ENCODE measurements at places on chromosomes 11 and 22.

- peak; percentile 61 for DNase-seq
These were observed 10.6 kb downstream of the RPL3 start for GRCh38 chr22:39308614-39309363.

GRCh38 chr11:47469361-47470179 is 20.6 kb upstream of the RAPSN start:
- DNase-seq: no peak

DNA sequence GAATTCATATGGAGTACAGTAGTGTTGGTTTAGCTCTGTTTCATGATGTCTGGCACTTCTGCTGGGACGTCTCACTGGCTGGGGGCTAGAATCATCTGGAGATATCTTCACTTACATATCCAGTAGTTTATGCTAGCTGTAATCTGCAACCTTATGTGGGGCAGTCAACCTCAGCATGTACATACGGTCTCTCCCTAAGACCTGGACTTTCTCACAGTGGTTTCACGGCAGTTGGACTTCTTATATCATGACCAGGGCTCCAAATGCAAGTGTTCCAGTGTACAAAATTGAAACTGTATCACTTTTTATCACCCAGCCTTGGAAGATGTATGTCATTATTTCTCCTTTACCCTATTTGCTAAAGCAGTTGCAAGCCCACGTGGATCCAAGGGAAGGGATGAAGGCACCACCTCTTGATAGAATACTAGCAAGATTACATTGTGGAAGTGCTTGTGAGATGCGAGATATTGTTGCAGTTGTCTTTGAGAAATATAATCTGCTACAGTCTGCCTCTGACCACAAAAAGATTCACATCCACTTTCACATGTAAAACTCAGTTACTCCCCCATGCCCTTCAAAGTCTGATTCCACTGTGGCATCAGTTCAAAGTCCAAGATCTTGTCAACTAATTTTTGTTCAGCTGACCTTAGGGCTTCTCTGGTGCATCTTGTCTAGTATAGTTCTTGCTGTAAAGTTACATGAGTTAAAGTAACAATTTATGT is 316.6 kb upstream of the NCAM1 start:
- DNase-seq: no peak

DNA sequence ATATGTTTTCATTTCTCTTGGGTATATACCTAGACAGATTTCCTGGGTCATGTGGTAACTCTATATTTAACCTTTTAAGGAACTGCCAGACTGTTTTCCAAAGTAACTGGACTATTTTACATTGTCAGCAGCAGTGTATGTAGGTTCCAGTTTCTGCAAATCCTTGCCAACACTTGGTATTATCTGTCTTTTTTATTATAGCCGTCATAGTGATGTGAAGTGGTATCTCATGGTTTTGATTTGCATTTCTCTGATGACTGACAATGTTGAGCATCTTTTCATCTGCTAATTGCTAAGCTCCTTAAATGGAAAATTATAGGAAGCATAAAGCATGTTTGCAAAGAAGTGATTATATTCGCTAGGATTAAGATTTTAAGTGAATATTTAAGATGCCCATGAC is 13.9 kb downstream of the NNMT start:
- no peak for DNase-seq

- no peak for DNase-seq
These were observed 23.1 kb downstream of the PIH1D2 start for GRCh38 chr11:112050721-112051120.

DNA sequence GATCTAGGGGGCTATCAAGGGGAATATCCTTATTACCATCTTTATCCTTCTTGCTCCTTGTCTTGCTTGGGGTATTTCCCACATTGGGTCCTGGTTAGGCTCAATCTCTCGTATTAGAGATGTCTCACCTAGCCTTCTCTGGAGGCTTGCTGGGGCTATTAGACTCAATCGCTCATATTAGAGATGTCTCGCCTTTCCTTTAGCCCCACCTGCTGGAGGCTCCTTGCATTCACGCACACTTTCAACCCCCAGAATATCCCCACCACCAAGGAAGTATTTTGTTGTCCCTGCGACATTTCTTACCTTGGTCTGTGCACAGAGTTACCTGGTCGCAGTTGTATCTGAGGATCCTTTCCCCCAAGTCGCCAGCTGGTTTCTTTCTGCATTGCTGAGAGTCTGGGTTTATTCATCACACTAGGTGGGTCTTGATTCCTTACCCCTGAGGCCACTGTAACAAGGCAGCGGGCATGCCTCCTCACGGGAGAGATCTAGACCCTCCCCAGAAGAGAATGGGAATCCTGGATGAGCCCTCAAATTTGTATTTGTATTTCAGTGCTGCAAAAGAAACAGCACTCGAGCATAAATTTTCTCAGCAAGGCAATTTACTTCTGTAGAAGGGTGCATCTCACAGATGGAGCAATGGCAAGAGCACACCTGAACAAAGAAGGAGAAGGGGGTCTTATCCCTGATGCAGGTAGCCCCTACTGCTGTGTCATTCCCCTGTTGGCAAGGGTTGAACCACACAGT is 15.9 kb upstream of the HYLS1 start:
- peak; percentile 28 for DNase-seq

GRCh38 chr11:44083433-44083832 is 12.0 kb upstream of the EXT2 start:
- DNase-seq: no peak

DNA sequence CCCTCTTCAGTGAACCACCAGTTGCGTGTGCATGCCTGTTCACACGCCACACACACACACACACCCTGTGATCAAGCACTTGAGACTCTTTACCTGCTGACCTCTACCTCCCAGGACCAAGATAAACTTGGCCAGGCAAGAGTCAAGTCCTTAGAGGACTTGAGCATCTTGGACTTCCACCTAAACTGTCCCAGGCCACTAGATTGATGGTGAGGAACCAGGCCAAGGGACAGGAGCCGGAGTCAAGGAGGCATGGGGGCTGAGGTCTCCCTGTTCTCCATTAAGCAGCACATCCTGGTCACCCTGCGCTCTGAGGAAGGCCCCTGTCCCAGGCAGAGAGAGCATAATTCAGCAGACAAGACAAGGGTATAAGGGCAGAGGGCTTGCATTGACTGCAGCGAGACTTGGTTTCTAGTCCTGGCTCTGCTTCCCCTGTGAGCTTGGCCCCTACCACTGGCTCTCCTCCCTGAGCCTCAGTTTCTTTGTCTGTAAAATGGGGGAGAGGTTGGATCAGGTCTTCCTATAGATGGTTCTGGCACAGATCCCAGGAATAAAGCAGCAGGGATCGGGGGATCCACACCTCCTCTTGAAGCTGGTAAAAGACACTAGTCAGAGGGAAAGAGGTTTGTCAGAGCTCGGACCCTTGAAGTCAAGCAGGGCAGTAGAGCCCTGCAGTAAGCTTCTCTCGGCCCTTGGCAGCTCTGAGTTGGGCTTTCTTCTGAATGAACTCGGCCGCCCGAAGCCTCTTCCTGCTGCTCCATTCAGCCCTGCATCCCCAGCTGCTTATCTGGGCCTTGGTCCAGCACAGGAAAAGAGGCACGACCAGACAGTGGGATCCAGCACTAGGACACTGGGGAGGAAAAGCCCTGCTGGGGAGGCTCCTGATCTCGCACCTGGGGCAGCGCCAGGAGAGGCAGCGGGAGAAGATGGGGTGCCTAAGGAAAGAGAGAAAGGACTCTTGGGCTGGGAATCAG is 2.0 kb downstream of the CREB3L1 start:
- DNase-seq: no peak

DNA sequence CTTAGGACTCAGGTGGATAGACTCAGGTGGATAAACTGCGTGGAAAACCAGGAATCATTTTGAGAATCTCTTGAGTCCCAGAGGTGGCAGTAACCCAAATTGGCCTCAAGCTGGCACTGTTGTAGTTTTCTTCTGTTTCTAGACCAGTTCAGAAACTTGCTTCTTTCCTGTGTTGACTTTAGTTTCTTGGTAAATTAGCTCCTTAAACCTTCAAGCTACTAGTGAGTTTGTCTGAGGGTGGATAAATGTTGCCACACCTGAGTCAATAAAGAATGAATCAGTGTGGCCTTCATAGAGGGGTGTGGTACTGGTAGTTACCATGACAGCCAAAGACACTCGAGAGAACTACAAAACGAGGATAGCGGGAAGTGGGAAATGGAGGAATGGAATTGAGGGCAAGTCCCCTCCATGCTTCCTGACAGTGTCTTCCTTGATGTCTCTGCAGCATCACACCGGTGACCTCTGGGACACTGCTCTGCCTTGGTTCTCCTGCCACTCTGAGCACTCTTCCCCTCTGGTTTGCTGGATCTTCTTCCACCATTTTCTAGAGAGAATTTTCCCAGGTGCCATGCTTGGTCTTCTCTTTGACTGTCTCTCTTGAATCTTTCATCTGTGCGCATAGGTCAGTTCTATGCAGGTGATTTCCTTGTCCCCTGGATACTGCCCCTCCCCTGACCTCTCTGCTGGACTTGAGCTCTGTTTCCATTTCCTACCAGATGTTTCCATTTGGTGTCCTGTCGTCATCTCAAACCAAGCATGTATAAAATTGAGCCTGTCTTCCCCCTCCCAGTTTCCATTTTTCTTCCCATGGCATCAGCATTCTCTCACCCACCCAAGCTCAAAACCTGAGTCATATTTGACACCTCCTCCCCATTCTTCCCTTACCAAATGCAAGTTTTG is 7.2 kb downstream of the POLD4 start:
- DNase-seq: no peak

DNA sequence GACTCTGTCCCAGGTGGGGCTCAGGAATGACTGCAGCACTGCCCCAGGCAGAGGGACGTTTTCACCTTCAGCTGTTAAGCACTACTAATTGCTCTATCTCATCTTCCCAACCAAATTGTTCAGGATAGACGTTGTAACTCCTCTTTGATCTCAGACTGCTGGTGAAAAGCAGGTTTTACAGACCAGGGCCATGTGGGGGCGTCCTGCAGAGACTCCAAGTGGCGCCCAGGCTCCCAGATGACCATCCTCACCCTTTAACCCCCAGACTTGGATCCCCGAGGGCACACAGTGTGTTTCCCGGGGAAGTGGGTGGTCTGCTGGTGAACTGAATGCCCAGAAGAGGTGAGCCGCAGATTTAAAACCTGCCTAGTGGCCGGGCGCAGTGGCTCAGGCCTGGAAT is 23.9 kb downstream of the FADD start:
- no peak for DNase-seq

GRCh38 chr22:38966942-38967341 is 9.5 kb downstream of the APOBEC3A start:
- no peak for DNase-seq

GRCh38 chr11:24697522-24698111 is 200.8 kb downstream of the LUZP2 start:
- DNase-seq: no peak

DNA sequence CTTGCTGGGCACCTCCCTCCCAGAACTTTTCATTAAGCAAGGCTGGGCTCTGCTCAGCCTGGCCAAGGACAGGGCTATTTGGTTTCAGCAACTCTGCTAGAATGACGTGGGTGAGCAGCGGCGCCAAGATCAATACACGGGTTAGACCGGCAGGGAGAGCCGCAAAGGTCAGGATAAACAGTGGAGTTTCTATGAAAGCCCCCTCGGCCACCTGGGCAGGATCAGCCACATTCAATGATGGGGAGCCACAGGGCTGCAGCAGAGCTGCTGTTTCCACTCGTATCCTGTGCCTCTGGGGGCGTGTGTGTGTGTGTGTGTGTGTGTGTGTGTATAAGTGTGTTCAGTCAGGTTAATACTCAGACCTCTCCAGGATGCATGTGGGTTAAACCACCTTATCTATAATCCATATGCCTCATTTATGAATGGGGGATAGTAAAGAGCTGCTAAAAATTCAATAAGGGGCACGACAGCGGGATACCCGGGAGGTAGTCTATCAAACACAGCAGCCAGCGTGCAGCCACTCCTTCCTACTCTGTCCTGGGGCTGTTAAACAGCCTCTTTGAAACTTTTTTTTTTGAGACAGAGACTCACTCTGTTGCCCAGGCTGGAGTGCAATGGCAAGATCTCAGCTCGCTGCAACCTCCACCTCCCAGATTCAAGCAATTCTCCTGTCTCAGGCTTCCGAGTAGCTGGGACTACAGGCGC is 34.8 kb downstream of the MYH9 start:
- peak; percentile 61 for DNase-seq

DNA sequence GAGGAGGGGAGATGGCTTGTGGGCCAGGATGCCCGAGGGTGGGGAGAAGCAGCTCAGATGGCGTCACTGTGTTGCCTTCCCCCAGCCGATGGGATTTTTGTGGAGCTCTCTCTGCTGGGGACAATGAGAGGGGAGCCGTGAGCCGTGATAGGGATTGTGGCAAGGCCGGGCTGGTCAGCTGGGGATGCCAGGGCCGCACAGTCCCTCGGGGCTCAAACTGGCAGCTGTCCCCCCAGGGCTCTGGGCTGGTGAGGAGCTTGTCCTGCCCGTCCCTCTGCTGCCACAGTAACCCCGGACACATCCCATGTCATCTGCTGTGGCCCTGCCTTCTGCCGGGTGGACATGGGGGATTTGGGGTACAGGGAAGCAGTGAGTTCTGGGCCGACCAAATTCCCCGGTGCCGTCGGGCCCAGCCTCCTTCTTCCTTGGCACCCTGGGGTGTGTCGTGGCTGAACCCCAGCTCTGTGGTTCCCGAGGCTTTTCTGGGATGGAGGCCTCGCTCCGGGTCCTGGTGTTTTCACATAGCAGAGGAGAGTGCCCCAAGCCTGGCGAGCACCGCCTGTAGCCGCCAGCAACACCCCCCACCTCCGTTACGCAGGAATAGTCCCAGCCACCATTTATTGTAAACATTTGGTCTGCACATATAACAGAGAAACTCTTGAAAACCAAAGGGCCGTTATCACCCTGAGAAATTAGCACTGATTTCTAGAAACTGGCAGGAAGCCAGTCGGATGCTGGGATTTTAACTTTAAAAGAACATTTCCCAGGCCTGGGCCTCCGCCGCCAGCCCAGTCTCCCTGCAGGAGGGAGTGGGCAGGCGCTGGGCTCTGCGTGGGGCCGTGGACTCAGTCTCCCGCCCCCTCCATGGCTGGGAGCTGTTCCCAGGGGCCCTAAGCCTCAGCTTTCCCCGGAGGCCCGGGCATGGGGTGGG is 9.9 kb downstream of the BRSK2 start:
- DNase-seq: no peak

- DNase-seq: no peak
These were observed 42.7 kb downstream of the SCN3B start for GRCh38 chr11:123611698-123612097.

DNA sequence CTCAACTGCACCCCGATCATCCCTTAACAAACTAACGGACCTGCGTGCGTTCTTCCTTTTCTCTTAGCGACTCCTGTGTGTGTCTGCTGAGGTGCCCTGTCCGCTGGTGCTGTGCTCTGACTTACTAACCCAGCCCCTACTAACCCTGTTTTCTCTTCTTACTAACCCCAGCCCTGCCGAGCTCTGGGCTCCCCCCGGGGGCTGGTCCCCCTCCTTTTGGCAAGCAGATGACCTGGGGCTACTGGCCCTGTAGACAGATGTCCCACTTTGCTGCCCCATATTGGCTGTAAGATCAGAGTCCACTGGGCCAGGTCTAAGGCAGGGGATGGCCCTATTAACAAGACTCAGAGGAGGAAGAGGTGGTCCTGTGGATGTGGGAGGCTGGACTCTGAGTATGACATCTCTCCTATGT is 14.7 kb downstream of the MIAT start:
- peak; percentile 43 for DNase-seq

All from CD4-positive, alpha-beta T cell treated with Interferon alpha-2 for 1 hour (primary cell).